ENCODE measurements at places on chromosomes 2 and 18.

DNA sequence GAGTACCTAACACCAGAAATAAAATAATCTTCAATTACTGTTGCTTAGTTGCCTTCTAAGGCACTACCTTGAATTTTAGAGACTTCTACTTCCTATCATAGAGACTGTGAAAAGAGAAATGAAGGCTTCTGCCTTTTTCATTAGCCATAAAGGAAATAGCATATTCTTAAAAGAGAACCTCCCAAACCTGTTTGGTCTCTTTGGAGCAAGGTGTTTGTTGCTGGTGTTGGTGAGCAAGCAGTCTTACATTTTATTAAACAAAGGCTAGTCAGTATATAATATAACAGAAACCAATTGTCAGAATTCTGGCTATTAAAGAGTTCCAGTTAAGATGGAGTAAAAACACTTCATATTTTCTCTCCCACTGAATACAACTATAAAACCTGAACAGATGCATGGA is 116.4 kb downstream of the TAF4B start:
- DNase-seq = no peak

DNA sequence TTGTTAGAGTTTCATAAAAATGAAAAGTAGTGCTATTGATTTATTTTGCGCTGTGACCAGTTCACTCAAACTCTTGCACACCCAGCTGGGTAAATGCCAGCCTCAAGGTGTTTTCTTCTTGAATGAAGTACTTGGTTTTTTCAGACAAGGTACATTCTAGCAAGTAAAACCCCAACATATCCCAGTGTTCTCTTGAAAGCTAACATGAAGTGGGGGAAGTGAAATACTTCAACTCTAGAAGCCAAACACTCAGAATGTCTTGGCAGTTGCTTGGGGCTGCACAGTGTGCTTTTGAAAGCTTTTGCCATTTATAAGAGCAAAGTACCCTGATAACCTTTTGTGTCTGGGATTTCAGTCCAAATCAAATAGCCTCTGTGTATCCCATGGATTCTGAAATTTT is 13.4 kb downstream of the NPAS2 start:
- no peak for DNase-seq

- DNase-seq = no peak
These were observed 74.7 kb downstream of the TNFRSF11A start for GRCh38 chr18:62399781-62400308.

GRCh38 chr2:229083606-229084340 is 187.3 kb downstream of the PID1 start:
- DNase-seq = no peak

- no peak for DNase-seq
These were observed 493.0 kb downstream of the PLCL1 start for GRCh38 chr2:198297350-198297749.

DNA sequence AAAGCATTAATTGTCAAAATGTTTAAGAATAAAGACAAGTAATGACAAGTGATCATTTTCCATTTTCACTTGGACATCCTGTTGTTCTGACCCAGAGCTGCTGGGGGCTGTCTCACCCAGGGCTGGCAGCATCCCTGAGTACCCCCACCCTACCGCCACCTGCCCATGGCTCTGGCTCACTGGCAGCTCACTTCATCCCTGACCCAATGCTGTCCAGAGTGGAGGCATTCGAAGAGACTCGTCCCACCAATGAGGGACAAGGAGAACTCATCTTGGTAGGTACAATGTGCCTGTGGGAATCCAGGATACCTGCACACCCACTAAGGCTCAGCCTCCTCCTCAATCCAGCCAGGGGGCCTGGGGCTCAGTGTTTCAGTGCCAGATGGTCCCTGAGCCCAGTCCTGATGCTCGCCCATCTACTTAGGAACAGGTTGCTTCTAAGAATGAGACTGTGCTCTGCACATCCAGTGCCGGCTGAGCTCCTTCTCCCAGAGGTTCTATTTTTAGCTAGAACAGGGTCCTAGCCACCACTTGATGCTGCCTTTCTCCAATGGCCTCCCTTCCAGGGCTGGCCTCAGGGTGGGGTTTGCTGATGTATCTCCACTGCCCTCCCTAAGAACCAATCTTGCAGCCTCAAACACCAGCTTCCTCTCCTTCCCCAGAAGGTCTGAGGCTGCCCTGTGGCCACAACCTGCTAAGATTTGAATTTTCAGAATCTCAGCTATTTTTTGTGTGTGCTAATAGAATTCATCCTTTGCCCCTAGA is 53.7 kb downstream of the ADD2 start:
- no peak for DNase-seq

DNA sequence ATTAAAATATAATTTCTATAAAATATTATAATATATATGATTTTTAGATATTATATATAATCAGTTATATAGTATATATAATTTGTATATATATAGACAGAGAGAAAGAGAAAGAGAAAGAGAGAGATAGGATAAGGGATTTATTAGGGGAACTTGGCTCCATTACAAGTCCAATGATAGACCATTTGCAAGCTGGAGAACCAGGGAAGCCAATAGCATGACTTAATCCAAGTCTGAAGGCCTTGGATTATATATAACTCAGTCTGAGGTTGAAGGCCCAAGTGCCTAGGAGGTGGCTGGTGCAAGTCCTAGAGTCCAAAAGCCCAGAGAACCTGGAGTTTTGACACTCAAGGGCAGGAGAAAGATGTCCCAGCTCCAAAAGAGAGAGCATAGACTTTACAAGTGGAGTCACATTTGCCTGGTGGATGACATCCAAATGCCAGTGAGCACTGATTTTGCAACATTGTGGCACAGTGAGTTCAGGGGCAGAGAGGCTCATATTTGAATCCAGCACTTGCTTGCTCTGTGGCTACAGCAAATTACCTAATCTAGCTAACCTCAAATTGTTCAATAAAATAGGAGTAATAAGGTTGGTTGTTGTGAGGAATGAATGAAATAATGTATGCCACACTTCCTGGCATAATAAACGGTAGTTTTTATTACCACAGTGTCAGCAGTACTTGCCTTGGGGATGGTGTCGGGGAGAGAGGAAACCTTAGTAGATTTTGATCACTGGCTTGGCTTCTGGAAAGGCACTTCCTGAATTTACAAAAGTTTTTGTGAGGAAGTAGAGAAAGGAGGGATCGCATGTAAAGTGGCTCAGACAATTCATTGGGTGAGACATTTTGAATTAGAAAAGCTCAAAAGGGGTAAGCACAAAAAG is 69.6 kb upstream of the CD28 start:
- no peak for DNase-seq

GRCh38 chr2:65706411-65706810 is 274.0 kb upstream of the SPRED2 start:
- DNase-seq = no peak

GRCh38 chr2:181626671-181627070 is 30.2 kb downstream of the CERKL start:
- no peak for DNase-seq

GRCh38 chr2:31812051-31812798 is 198.6 kb downstream of the MEMO1 start:
- DNase-seq = no peak

DNA sequence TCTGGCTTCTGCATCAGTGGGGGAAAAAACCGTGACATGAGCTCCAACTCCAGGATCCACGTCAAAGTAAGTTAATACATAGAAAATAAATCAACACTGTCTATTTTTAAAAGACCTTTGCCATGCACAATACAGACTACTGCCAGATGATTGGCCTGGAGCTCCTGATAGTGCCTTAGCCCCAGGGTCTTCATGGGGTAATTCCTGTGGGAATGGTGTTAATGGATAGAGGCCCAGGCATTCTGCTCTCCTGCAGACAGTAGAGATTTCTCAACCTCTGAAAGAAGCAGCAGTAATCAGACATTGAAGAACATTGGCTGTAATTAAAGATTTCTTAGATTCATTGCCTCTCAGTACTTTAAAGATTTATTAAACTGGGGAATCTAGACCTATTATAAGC is 4.3 kb upstream of the PLCL1 start:
- DNase-seq = no peak

GRCh38 chr2:96108541-96109360 is 7.6 kb downstream of the ADRA2B start:
- DNase-seq = no peak

DNA sequence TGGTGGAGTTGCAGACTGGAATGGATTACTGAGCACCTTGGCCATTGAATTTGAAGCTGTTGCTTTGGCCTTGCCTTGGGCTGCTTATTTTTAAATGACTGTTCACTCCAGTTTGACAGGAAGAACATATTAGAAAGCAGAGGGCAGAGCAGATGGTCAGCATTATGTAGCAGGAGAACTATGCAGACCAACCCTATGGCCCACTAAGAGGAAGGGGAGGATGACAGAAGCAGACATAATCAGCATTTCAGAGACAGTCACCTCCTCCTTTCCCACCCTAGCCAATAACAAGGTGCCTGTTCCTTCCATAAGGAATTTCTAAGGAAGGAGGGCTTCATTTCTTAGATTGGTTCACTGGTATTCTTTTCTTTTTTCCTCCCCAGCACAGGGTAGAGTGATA is 2.4 kb downstream of the CHRNA1 start:
- no peak for DNase-seq

- no peak for DNase-seq
These were observed 9.1 kb upstream of the KLHL30 start for GRCh38 chr2:238129166-238130010.

- DNase-seq = no peak
These were observed 234.8 kb upstream of the SMAD2 start for GRCh38 chr18:48165111-48165866.

DNA sequence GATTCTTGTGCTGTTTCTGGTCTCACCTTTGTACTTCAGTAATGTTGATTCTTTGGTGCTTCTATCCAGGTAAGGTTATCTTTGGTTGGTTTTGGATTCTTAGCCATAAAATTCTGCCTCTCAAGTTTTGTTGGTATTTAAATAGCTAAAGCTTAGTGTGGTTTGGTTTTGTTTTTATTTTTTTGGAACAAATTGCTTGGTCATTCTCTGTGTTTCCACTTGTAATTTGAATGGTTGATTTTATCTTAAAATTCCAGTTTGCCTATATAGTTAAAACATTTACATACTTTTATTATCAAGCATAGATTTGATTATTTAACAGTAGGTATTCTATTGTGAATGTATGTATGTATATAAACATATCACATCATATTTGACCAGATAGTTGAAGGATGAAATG is 6.6 kb downstream of the NCOA1 start:
- no peak for DNase-seq

GRCh38 chr18:37426586-37426985 is 139.0 kb downstream of the CELF4 start:
- DNase-seq = no peak

- no peak for DNase-seq
These were observed 167.4 kb downstream of the TRABD2A start for GRCh38 chr2:84713441-84713840.

DNA sequence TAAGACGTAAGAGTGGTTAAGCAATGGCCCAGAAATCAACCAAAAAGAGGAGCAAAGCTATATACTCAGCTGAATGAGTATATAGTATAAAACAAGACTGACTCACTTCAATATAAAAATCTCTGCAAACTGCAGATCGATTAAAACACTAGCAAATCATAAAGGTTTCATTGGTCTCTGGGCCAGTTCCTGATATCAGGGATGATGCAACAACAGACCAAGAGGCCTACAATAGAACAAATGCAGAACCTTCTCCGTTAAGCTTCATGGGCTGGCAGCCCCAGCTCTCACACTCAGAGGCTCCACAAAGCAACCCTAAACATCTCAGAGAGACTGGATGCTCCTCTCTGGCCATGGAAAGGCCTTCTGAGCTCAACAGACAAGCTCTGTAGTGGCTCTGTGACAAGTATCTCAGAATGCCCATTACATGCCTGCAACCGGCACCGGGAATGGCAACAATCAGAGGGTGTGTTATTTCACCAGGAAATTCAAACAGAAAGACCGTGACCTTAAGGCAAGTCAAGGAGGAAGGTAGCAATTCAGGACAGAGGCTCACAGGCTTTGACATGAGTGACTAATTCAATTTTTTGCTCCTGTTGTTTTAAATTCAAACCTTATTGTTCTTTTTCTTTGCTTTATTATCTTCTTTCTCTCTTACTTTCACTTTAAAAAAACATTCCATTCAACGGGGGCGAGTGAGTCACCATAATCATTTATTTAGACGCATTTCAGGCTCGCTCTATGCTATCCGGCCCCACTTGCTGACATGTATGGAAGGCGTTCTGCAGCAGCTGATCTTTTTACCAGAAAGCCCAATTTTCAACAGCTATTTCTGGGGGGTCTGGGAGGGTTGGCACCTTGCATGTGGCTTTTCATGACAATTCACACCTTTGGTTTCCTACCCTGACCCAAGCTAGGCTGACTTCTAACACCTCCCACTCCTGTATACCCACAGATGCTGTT is 15.1 kb downstream of the CYRIA start:
- no peak for DNase-seq

DNA sequence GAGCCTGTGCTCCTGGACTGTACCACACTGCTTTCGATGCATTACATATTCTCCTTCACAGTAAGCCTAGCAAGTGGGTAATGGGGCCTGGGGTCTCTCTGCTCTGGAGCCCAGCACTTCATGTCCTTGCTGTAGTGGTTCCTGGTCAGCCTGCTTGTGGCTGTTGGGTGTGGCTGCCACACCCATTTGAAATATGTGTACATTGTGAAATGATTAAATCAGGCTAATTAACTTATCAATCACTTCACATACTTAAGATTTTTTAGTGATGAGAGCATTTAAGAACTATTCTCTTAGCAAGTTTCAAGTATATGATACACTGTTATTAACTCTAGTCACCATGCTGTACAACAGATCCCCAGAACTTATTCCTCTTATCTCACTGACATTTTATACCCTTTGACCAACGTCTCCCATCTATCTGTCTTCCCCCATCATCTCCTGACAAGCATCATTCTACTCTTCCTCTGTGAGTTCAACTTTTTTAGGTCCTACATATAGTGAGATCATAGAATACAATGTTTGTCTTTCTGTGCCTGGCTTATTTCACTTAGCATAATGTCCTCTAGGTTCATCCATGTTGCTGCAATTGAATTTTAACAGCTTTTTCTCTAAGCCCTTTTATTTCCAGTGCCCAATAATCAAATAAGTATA is 92.1 kb downstream of the LYPD6 start:
- no peak for DNase-seq

- DNase-seq = no peak
These were observed 34.8 kb downstream of the PPP1R1C start for GRCh38 chr2:182020286-182021070.

- no peak for DNase-seq
These were observed 1349.2 kb downstream of the DSC3 start for GRCh38 chr18:29693334-29693733.

GRCh38 chr2:190722061-190722759 is 73.3 kb downstream of the NAB1 start:
- no peak for DNase-seq

DNA sequence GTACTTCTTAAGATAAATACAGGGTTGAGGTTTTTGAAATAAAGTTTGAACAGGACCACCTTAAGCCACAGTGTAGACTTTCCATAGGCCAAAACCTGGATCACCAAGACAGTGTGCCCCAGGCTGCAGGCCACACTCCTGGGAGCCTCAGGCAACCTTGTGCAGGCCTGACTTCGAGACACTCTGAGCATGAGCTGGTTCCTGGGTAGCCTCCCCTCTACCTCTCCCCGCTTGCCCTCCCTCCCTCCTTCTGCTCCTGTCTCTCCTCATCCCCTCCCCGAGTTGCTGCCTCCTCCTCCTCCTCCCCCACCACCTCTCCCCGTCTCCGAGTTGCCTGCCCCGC is 10.6 kb upstream of the PROC start:
- no peak for DNase-seq
